ENCODE measurements at places on chromosomes 7 and 10.

- DNase-seq, result peak; percentile 42
These were observed 34.4 kb downstream of the ZC3HAV1 start for GRCh38 chr7:139075031-139075652.

GRCh38 chr7:108016841-108017775 lies 14.1 kb upstream of the LAMB1 start:
- DNase-seq, result no peak

- DNase-seq, result no peak
These were observed 61.7 kb downstream of the MAP3K8 start for GRCh38 chr10:30495687-30496086.

- DNase-seq, result no peak
These were observed 30.5 kb downstream of the CPED1 start for GRCh38 chr7:121019018-121019417.

DNA sequence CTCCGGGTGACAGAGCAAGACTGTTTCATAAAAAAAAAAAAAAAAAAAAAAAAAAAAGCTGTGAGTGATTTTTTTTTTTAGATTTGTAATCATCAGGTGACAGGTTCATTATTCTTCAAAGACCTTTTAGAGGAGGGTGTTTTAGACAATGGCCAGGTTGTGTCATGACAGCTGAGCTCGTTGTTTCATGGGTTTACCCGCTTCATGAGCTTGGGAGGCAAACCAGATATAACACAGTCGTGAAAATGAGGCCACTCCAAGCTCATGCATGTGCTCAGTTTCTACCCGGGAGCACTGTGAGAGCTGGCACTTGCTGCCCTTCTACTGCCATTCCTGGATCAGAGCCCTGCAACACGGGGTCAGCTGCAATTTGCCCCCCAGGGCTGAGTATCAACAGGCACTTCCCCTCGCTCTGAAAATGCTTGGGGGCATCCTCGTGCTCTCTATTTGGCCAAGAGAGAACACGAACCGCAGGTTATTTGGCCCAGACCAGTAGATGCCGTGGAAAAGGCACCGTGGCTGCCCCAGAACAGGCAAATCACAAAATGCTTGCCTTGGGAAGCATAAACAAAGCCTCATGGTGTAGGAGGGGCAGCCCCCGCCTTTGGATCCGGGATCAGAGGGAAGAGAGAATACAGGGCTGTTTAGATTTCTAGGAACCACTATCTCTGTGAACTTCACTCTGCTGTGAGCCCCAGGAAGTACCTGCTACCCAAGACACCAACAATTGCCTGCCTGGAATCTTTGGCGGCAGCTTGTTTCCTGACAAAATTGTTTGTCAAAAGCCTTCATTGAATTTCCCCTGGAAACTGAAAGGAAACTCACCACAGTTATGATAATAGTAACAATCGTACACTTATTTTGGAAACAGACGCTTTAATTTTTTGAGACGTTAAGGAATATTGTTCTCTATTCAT lies 371.0 kb downstream of the FRMD4A start:
- no peak for DNase-seq

- no peak for DNase-seq
These were observed 111.5 kb downstream of the PRPF18 start for GRCh38 chr10:13698217-13698616.

- no peak for DNase-seq
These were observed 28.2 kb downstream of the TSPAN15 start for GRCh38 chr10:69479240-69480067.

DNA sequence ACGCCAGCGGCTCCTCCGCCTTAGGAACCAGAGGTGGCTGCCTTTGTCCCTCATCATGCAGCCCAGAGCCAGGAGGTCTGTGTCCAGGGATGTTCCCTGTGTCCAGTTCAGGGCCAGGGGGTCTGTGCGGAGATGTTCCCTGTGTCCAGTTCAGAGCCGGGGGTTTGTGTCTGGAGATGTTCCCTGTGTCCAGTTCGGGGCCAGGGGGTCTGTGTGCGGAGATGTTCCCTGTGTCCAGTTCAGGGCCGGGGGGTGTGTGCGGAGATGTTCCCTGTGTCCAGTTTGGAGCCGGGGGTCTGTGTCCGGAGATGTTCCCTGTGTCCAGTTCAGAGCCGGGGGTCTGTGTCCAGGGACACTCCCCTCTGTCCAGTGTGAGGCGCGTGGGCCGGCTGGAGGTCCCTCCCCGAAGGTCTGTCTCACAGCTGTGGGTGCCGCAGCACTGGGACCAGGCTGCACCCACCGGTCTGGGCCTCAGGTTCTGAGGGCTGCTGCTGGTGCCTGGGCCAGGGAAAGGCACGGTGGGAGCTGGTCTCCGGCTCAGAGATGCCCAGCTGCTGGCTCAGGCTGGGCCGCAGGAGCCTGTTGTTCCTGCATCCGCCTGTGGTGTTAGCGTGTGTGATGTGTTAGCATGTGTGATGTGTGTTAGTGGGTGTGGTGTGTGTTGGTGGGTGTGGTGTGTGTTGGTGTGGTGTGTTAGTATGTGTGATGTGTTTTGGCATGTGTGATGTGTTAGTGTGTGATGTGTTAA lies 67.9 kb upstream of the CFAP46 start:
- DNase-seq, result no peak

DNA sequence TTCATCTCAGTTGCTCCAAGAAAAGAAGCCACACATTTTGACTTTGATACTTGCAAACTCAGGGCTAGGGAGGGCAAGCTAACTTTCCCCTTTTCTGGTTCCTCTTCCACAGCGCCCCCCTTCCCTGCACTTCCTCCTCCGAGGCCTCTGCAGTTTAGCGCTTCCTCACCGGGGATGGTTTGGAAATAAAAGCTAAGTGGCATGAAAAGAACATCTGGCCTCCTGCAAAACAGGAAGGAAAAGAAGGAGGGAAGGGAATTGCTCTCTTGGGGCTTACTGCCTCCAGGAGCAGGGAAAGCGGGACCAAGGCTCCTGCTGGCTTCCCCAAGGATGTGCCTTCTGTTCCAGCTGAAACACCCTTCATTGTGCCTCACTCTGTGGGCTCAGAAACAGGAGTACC lies 42.3 kb downstream of the PRKCQ start:
- no peak for DNase-seq

- DNase-seq, result no peak
These were observed 855 bp downstream of the YME1L1 start for GRCh38 chr10:27153329-27153728.

DNA sequence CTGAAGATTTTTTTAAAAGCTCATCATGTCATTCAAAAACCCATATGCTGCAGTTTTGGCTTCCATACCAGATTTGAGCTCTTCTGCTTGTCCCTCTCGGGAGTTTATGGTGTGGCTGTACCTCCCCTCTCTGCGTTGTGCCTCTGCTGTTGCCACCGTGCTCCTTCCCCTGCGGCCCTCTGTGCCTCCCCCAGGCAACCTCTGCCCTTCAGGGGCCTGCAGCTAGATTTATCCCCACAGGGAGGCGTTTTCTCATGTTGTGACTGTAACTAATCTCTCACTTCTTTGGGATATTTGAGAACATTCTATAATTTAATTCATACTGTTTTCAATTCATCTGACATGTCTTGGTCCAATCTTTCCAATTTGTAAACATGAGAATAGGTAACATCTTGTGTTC lies 52.7 kb downstream of the TASOR2 start:
- DNase-seq, result no peak

GRCh38 chr7:24504836-24505235 lies 68.4 kb upstream of the PALS2 start:
- DNase-seq, result no peak

GRCh38 chr10:11330383-11331045 lies 280.9 kb downstream of the USP6NL start:
- no peak for DNase-seq

GRCh38 chr7:88224601-88225275 lies 4.9 kb upstream of the SRI start:
- DNase-seq, result no peak

GRCh38 chr10:91632671-91633550 lies at the start of gene PPP1R3C:
Gene PPP1R3C (minus strand): TSS chr10:91633071. CDS start chr10:91632969, 102 bp downstream.
- DNase-seq, result no peak

- no peak for DNase-seq
These were observed at the start of gene RAPGEF5 for GRCh38 chr7:22356701-22357310. Gene RAPGEF5 (minus strand): TSS chr7:22357154. CDS start chr7:22357060, 94 bp downstream.

GRCh38 chr7:91267171-91267955 lies 3.1 kb downstream of the FZD1 start:
- DNase-seq, result no peak

DNA sequence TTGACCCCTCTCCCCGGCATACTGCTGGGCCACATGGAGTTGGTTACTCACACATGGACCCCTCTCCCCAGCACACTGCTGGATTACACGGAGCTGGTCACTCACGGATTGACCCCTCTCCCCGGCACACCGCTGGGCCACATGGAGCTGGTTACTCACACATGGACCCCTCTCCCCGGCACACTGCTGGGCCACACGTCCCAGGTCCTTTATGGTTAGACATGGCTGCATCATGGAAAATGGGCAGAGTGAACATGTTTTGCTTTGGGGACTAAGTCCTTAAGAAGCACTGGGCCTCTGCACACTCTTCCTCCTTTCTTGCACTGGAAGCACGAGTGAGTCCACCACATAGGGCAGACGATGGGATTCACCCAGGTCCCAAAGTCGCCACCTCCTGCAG lies 102.1 kb upstream of the SHH start:
- no peak for DNase-seq

DNA sequence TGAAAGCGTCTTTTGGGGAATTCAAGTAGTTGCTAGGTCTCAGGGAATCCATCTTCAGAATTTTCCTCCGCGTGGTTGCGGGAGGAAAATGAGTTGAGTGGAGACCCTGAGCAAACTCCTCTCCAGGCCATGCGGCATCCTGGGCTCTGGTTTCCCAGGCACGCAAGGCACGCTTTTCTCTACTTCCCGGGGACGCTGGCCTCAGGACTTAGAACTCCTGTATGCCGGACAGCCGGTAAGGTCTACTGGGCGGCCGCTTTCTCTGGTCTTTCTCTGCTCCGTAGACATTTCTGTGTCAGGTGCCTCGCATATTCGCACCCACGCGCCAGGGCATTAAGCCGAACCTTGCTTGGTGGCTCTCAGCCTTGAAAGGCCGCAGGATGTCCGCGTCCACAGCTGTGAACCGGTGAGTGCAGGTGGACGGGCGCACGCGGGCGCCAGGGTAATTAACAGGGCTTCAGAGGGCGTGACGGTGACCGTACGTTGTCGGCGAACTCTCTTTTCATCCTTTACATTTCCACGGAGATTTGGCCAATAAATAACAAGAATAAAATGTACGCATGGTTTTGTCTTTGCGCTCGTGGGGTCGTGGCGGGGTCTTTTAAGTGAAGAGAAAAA lies 992 bp upstream of the RBM20 start:
- no peak for DNase-seq

DNA sequence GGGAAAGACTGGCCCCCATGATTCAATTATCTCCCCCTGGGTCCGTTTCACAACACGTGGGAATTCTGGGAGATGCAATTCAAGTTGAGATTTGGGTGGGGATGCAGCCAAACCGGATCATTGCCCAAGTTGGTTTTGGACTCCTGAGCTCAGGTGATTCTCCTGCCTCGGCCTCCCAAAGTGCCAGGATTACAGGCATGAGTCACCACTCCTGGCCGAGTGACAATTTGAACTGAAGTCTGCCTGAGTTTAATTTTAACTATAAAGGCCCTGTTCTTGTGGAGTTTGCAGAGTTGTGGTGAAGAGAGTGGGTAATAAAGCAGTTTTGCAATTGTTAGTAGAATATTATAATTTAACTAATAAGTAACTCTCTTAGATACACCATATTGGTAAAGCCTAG lies 78.3 kb downstream of the GALNT17 start:
- DNase-seq, result no peak

DNA sequence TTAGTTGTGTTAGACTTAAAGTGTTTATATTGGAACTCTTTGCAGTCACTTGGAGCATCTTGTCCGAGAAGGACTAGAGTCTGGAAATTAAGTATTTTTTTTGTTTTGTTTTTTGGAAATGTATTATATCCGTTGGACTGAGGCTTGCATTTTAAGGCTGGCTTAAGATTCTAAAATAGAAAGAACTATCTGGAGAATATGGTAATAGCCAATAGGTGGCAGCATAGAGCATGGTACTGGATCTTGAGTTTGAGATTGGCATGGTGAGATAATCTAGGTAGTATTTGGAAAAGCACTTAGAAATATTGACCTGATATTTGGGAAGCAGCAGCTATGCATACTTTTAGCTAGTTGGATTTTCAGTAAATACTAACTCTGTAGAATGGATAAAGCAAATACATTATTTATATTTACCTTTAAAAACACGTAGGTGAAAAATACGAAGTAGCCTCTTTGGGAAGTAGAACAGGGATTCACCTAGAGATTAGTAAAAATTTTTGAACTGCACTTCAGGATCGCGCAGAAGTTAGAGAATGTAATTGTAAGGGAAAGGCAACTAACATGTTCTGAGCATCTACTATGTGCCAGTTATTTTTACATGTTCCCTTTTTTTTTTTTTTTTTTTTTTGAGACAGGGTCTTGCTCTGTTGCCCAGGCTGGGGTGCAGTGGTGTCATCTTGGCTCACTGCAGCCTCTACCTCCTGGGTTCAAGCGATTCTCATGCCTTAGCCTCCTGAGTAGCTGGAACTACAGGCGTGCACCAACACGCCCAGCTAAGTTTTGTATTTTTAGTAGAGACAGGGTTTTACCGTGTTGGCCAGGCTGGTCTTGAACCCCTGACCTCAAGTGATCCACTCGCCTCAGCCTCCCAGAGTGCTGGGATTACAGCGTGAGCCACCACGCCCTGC lies 78.6 kb downstream of the LCOR start:
- no peak for DNase-seq

DNA sequence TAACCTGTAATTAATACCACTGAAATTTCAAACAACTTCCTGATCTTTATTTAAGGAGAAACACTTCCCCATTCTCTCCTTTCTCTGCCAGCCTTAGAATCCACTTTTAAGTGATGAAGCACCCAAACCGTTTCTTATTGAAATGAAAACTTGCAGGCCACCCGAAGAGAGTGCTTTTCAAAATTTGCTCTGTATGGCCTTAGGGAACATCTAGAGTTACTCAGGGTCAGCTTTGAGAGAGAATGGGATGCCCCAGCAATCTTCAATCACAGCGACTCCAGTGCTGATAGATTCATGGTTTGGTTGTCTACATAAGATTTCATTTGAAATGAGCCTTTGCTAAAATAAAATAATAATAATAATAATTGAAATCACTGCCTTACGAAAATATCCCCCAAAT lies 323.1 kb downstream of the PCLO start:
- DNase-seq, result no peak

DNA sequence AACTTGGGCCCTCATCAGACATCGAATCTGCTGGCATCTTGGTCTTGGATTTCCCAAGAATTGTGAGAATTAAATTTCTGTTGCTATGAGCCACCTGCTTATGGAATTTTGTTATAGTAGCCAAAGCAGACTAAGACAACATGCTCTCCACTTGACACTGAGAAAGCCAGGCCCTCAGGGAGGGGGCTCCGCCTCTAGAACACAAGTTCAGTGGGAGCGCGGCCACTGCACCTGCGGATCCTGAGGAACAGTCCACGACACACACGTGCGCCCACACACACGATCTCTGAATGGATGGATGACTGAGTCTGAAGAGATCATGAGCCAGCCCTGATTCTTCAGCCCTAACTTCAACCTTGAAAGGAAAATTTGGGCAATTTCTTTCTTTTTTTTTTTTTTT lies 73.7 kb downstream of the CTBP2 start:
- DNase-seq, result no peak

GRCh38 chr10:102382871-102383270 lies 12.6 kb upstream of the NFKB2 start:
- DNase-seq, result no peak

Data from activated T-helper 1 cell treated with Interleukin-2 at 50 U/mL for 16 hours (primary cell).